Posterior cingulate gyrus (tissue), 11 donors: ENCODE measurements at places on chromosomes 3 and 15.

GRCh38 chr3:152853196-152853595 lies 18.3 kb downstream of the P2RY1 start:
- no peak for DNase-seq

- DNase-seq: no peak
Measured at GRCh38 chr3:61774279-61774890, 213.0 kb downstream of the PTPRG start.

DNA sequence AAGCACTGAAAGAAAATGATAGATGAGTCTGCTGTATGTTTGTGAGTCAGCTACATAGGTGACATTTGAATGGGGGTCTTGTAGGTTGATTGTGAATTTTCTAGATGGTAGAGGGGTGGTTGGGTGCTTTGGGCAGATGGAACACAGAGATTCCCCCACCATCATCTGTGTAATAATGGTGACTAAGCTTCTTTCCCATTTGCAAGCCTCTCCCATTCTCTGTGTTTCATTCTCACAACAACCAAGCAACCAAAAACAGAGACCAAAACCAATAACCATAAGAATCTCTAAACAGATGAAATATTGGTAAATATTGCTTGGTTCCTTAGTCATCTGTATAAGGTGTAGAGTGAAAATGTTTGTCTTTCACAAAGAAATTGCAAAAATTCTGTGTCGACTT lies 17.8 kb upstream of the UTS2B start:
- DNase-seq: no peak

GRCh38 chr3:171801738-171802589 lies 8.3 kb downstream of the PLD1 start:
- DNase-seq: no peak

DNA sequence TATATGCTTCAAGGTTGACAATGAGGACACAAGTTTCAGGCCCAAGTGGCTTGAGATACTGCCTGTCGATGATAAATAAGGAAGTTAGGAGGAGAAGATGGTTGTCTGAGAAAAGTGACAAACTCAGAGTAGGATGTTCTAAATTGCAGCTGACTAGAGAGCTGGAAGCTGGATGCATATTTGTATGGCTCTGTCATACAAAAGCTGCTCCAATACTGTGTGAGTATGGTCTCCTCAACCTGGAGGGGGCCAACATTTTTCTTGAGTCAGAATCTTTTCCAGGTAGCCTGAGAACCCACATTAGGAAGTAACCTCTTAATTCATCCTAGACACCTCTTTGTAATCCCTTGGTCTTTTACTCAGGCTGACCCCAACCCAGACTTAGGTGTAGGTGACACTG lies 28.4 kb upstream of the TPRG1 start:
- no peak for DNase-seq

DNA sequence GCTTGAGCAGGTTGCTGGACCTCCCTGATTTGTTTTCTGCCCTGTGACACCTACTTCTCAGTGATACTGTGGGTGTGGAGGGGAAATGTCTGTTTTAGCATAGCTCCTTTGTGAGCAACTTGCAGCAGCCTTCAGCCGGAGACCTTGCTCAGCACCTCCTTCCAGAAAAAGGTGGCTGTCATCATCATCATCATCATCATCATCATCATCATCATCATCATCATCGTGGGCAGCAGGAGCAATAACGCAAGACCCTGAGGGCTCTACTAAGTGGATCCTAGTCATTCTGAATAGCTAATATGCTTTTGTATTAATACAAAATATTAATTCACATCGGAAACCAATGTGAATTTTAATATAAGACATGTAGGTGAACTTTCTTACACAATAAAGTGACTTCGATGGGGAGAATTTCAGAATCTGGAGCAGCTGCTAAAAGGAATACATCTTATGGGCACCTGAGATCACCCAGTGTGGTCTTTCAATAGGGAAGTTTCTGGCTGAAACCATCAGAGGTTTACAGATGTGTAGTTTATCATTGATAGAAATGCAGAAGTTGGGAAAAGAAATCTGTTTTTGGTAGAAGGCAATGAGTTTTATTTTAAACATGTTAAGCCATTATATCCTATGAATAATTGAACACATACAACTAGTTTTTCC lies 8.6 kb downstream of the GABRR3 start:
- DNase-seq: no peak

DNA sequence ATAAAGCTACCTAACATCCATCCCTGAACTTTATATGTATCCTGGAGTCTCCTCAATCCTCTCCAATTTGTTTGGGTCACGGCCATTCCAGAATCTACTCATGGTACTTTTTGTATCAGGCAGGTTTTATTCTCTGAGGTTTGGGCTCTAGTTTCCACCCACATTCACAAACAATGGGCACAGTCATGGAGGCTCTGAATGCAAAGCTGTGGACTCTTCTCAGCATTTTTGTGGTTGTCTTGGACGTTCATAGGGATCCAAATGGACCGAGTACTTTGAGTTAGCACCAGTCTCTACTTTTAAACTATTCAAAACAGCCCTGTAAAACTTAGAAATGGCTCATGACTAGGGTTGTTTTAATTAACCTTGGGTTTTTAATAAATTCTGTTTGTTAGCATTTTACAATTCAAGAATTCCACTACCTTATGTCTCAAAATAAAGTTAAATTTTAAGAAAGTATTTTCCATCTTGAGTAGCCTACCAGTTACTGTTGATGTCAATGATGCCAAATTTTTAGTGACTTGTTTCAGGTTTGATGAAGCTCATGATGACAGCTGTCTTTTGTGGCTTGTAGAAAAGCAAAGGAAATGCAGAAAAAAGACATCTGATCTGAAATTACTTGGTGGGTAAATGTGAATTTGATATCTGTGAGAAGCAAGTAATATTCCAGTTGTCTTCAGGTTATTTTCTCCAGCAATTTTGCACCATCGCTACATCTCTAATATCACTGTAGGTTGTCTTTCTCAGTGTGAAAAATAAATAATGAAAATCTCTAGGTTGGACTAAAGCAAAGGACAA lies 275.7 kb upstream of the THBS1 start:
- no peak for DNase-seq

DNA sequence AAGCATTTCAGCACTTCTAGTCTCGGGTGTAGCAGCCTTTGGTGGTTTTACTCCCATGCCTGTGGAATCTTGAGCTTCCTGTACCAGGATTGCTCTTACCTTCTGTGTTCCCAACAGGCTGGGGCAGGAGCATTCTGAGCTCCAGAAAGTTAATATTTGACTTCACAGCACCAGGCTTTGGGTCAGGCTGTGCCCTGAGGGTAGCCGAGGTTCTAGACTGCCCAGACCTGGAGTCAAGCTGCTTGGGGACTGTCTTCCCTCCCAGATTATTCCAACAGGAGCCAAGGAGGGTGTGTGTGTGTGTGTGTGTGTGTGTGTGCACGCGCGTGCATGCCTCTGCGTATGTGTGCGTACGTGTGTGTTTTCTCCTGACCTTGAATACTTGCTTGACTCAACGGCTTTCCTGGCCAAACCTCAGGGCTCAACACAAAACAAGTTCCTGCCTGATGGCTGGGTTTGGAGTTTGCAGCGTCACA lies 94.8 kb downstream of the FLNB start:
- DNase-seq: no peak

DNA sequence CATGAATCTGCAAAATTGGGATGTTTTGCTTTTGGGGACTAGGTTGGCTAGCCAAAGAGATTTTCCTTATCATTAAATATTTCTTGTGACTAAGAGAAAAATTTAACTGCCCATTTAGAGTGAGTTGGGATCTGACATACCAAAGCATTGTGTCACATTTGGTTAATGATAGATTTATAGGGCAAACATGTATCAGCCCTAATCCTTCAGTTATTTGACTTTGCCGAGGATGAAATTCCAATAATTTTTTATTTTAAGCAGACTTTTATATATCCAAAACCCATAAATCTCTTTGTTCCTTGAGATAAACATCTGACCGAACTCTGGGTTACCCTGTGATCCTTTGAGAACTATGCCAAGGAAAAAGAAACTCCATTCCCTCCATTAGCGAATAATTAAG lies 218.9 kb downstream of the CDIN1 start:
- no peak for DNase-seq
